ENCODE measurements at places on chromosomes 11 and 22.

DNA sequence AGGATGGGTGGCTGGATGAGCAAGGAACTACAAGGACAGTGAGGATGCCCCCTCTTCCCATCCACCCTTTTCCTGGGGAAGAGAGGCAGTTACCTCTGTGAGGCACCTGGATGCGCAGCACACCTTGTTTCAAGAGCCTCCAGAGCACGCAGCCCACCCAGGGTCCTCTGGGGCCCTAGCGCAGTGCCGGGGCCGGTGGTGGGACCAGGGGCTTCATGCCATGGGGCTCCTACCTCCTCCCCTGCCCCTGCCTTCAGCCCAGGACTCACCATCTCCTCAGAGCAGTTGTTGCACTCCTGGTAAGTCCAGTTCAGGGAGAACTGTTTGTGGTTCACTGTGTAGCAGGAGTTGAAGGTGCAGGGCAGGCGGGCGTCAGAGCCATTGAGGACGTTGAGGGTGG lies 8.1 kb downstream of the SCN2B start:
- no peak for DNase-seq

GRCh38 chr11:72700146-72700545 lies 25.9 kb upstream of the PDE2A start:
- no peak for DNase-seq

GRCh38 chr11:86926975-86927374 lies 28.2 kb downstream of the FZD4 start:
- DNase-seq, result no peak

- DNase-seq, result no peak
Observed at GRCh38 chr22:46867106-46867505, 104.7 kb downstream of the TBC1D22A start.

DNA sequence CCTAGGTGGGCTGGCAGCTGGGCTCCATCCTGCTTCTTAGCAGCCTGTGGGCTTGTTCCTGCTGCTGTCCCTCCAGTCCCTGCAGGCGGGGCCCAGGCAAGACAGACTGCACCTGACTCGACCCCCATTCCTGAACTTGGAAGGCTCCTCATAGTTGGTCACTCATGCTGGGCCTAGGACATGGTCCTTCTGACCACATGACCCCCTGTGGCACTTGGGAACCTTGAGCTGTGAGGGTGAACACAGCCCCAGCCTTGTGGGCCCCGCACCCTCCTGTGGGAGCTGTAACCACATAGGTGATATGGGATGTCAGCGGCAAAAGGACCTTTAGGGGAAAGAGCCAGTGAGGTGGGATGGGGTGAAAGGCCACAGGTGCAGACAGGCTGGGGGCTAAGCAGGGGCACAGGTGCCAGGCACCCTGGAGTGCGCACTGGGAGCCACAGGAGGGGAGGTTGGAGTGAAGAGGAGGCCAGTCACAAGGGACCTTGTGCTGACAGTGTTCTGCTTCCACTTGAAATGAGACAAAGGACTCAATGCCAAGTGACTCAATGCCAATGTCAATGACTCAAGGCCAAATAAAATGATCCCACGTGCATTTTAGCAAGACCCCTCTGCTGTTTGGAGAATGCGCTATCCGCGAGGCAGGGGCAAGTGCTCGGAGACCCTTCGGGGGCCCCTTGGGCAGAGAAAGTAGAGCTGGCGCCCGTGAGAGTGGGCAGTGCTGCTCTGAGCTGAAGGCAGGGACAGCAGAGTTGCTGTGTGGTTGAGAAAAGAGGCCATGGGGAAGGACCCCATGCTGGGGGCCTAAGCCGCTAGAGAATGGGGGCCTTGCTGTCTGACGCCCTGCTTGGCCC lies 90.7 kb downstream of the MORC2 start:
- no peak for DNase-seq

DNA sequence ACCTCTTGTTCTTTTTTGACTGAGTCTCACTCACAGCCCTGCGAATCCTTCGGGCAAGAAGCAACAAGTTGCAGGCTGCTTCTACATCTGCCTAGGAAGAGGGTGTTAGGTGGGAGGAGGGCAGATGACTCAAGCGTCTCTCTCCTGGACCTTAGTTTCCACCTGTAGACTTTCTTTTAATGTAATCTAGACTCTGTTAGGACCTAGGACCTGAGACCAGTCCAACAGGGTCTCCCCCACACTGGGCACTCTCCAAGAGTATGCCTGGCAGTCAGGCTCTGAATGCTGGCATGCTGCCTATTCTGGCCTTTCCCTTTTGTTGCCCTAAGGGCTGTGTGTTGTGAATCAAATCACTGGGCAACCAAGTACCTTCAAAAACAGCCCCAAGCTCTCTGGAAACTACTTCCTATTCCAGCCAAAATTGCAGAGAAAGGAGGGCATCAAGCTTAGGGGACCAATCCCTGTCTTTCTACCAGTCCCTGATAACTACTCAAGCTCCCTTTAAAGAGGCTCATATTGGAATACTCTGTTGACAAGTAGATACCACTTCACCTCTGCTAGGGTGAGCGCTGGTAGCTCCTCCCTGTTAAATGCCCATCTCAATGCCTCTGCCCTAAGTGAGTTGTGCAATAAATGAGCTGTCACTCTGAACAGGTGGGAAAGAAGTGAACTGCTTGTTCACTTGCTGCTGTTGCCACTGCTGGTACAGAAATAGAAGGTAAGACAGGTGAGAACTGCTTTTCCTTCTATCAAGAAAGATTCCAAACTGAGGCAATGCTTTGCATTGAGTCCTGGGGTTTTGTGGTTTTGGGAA lies at the start of gene BBOX1:
BBOX1 (plus strand) TSS at position 514 of the 814 bp plus-strand sequence. CDS start 14,616 bp downstream, outside the sequence.
- no peak for DNase-seq

DNA sequence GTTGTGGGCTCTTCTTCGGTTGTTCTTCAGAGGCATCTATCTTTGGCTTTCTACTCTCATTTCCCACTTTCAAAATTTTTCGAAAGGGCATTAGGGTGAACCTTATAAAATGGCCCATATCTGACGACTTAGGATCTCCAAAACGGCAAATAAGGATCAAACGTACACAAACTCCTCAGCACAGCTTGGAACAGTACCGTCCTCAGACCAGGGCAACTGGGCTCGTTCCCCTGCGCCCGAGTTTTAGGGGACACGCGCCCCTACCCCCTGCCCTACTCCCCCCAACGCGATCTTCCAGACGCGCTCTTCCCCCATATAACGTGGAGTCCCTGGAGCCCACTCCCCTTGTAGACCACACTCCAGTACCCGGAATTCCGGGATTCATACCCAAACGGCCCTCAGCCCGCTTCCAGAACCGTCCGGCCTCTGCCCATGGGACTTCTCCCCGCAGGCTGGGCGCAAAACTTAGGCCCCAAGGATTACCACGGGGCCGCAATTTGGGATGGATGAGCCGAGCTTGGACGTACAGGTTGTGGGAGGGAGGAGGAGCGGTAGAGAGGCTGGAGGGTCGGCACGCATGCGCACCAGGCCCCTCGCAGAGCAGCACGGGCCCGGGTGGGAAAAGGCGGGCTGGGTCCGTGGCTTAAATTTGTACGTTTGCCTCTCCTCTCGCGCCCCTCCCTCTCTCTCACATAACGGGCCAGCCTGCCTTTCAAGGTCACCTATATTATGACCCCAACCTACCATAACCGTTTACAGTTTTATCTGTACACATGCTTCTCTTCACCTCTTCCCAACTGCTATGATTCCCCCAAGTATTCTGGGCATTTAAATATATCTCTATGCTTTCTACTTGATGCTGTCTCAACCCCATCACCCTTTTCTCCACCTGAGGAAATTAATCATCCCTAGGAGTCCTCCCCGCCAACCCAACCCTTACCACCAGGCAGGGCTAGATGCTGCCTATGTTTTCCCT lies 3.4 kb downstream of the CCDC89 start:
- peak; percentile 73 for DNase-seq

GRCh38 chr11:134657631-134658030 lies 245.6 kb upstream of the B3GAT1 start:
- no peak for DNase-seq

GRCh38 chr11:94876645-94877442 lies 96.5 kb downstream of the CWC15 start:
- DNase-seq, result peak; percentile 59

- DNase-seq, result no peak
Observed at GRCh38 chr22:23695571-23696325, 4.9 kb downstream of the RGL4 start.

DNA sequence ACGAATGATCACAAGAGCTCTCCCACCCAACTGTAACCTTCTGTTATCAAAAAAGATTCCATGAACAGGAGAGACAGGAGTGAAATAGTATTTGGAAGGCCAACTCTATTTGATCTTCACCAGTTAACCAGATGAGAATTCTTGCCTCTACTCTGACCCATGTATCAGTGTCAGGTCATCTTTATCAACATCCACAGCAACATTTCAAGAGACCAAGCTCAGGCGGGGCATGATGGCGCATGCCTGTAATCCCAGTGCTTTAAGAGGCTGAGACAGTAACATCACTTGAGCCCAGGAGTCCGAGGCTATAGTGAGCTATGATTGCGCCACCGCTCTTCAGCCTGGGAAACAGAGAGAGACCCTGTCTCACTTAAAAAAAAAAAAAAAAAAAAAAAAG lies 62.3 kb downstream of the GAB2 start:
- no peak for DNase-seq

GRCh38 chr22:22935056-22935545 lies 47.5 kb downstream of the IGLL5 start:
- no peak for DNase-seq

Data from stimulated activated CD4-positive, alpha-beta T cell treated with anti-CD3 and anti-CD28 coated beads, Interleukin-4, amount 100 ng/mL, for 1 hour (primary cell).